ENCODE measurements at places on chromosomes 6 and 20.
A peak's percentile ranks its signal among the peaks of the same experiment; 100 is the strongest.

DNA sequence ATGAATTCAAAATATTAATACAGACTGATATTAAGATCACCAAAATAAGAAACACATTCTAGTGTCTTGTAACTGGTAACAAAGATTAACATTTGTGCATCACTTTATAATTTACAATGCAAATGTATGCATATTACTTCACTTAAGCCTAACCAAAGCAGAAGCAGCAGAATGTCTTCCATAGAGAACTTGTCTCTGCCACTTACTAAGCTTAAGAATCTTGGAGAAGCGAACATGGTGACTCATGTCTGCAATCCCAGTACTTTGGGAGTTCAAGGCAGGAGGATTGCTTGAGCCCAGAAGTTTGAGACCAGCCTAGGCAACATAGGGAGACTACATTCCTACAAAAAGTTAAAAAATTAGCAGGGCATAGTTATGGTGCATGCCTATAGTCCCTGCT lies 18.8 kb downstream of the AK9 start:
- peak; percentile 18 for DNase-seq

DNA sequence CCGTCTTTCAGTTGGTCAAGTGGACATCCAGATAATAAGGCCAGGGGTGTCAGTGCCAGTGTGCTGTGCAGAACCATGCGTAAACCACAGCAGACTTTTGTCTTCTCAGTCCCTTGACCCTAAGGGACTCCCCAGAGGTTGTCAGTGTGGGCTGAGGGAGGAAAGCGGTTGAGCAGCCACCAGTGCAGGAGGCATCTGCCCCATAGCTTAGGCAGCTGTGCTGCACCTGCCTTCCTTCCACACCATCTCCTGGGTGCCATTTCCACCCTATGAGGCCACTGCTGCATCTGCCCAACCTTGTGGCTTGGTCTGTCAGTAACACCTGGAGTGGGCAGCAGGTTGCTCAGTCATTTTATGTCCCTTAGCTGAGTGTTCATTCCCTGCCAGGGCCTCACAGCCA lies 26.0 kb downstream of the PRPF6 start:
- no peak for DNase-seq

GRCh38 chr20:54262671-54263070 lies 54.8 kb downstream of the PFDN4 start:
- no peak for DNase-seq

GRCh38 chr6:128511506-128511905 lies 8.9 kb downstream of the PTPRK start:
- DNase-seq: no peak

DNA sequence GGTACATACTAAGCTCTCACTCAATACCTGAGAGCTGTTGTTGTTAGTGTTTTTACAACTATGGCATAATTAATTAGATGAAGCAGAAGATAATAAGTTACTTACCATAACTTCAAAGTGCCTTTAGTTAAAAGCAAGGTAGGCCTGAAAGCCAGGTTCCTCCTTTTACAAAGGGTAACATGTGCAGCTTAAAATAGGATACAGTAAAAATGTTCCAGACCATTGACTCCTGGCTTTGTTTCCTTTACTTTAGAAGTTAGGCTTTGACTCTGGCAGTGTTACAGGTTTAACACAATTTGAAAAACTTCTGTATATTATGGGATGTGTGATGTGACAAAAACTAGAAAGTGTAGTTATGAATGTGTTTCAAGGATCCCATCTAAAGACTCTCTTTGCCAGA lies 522.5 kb downstream of the EPM2A start:
- no peak for DNase-seq

- DNase-seq: no peak
Observed at GRCh38 chr6:122078481-122078880, 321.0 kb upstream of the HSF2 start.

GRCh38 chr6:125537090-125537489 lies 212.3 kb upstream of the HEY2 start:
- DNase-seq: no peak

GRCh38 chr6:14953836-14954235 lies 292.0 kb upstream of the JARID2 start:
- DNase-seq: no peak

GRCh38 chr6:75431379-75431778 lies 62.2 kb downstream of the FILIP1 start:
- DNase-seq: peak; percentile 44

DNA sequence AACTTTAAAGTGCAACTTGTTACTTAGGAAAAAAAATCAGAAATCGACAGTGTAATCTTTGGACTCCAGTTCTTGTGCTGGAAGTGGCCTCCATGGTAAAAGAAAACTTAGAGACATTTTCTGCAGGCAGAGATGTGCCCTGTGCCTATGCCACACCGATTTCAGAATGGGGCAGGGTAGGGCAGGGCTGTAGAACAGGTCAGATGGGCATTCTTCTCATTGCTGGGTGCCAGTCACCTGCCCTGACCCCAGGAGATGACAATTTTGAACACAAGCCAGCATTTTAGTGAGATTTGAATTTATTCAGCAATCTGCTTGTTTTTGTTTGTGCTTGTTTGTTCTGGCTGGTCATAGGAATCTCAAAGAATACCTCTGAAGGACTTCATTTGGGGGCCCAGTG lies 63.3 kb downstream of the SASH1 start:
- DNase-seq: no peak

DNA sequence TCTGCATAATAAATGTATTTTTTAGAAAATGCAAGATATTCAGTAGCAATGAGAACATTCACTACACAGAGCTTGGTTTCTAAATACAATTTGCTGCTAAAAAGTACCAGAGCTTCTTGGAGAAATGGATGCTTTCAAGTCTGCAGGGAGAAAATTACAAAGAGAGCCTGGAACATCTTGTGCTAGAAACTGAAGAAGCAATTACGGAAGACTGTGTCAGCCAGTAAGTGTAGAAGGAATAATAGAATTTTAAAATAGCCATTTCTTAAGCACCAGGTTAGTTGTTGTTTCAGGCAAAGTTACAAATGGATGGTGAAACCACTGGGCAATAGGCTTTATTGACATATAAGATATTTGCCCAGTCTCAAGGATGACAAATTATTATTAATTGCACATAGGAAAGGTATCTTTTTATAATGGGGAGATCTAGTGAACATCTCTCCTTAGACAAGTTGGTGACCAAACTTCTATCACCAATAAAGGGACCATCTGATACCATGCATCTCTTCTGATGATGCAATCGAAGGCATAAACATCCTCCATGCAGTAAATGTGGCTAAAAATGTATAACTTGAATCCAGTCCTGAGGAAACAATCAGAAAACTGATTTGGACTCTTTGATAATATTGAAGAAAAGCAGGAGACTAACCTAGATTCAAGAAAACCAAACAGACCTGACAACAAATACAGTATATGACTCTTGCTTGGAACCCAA lies 81.7 kb downstream of the ARHGAP18 start:
- DNase-seq: no peak

DNA sequence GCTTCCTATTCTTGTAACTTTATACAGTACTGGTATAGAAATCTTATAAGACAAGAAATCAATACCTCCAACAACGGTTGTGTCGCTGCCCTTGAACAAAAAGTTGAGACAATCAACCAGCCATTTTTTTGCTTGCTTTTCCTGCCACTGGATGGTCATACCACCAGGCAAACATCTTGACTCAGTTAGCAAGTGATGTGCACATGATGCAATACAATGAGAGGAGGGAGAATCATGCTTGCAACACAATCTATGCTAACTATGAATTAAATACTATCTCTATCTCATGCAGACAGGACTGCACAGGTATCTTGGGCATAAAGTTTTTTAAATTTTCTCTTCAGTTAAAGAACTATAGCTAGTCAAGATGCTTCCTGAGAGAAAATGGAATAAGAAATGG lies 877.7 kb upstream of the CITED2 start:
- DNase-seq: peak; percentile 32

GRCh38 chr6:108078191-108078590 lies 3.6 kb upstream of the OSTM1 start:
- DNase-seq: no peak

GRCh38 chr6:45422503-45423110 lies 44.9 kb upstream of the SUPT3H start:
- DNase-seq: peak; percentile 63

DNA sequence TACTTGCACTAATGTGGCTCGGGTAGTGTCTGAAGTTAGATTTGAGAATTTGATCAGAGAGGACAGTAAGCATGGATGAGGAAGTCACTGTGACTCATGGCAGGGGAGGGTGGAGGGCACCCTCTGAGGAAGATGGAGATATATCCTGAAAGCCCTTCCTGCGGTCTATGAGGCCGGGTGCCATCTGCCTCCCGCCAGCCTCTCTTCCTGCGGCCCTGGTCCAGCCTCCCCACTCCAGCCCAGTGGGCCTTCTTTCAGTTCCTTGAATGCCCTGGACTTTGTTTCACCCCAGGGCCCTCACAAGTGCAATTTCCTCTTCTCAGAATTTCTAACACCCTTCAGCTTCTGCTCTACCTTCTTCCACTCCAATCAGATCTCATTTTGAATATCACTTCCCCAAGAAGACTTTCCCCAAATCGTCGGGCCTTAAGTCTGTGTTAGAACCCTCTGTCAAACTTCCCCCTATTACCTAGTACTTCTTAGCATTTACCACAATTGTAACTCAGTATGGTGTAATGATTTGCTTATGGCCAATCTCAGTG lies 20.2 kb upstream of the TNFAIP3 start:
- no peak for DNase-seq

- DNase-seq: peak; percentile 35
Observed at GRCh38 chr6:143337201-143337949, 113.1 kb downstream of the ADAT2 start.

DNA sequence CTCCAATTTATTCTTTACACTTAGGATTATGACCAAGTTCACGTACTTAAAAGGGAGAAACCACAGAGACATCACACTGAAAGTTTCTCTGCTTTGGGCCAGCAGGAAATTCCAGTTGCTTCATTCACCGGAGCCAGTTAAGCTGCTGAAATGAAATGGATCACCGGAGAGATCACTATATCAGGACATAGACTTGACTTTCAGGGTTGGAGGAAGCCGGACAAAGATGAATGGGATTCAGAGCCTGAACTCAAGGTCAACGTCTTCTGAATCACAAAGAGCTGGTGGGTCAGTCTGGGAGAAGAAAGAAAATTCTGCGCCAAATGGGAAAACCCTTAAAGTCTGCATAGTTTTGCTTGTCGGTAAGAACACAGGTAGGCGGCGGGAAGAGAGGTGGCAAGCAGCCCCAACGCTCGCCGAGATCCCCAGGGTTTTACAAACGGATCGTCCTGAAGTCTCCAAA lies 81.9 kb upstream of the CCDC28A start:
- peak; percentile 78 for DNase-seq

- peak; percentile 62 for DNase-seq
Observed at GRCh38 chr20:41482647-41483552, 116.3 kb upstream of the EMILIN3 start.

DNA sequence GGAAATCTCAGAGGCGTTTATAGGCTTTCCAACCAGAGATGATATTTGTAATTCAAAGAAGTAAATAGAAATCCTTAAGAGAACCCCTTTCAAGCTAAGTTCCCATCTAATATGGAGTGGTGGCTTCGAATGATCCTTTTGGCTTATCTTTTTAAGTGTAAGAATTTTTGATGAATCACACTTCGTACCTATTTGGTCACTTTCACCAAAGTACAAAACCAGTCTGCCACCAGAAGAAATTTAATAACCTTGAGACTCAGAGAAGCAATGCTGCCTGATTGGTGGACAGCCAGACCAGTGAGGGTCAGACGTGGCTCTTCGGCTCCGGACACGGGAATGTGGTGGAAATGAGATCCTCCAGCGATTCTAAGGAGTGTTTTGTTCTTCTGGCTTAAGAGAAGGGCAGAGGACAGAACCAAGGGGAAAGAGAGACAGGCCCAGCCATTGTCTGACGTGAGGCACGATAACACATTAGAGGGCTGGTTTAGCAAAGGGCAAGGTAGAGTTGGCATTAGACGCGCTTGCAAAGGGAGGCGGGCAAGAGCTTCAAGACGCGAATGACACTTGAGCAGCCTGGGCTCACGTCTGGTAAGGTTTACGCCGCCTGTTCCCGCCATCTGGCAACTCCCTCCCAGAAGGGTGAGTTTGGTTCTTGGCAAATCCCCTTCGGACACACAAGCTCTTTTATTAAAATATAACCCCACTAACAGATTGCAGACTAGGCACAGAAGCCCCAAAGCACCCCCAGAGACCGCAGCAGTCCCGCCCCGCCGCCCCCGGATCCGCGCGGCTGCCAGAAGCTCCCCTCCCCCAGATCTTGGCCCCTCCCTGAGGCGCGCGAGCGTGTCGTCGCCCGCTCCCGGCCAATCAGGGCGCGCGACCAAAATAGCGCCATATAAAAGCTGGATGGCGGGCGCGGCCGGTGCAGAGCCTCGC lies 50.0 kb upstream of the EZR start:
- DNase-seq: no peak

DNA sequence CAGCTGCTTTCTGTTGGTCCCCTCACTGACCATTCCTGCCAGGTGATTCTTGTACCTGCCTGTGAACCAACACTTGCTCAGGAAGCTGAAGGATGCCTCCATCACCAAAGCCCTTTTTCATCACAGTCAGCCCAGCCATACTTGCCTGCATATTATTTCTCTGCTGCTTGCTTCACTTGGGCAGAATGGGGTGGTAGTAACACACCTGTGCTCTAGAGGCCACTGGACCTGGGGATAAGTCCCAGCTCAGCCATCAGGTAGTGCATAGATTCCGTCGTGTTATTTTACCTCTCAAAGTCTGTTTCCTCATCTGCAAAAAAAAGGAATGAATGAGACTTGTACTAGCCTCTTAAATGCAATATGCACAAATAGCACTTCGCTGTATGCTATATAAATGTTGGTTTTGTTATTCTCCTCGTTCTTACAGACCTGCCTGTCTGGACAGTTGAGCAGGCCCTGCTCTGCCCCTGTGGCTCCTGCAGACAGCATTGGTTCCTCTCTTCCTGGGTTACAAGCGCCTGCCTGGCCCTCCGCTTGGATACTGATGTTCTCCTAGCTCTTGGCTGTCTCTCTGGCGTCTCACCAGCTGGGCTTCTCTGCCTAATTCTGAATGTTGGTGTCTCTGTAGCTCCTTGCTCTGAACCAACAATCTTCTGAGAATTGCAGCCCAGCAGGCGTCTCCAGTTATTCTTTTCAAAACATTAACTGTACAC lies 151.8 kb downstream of the UNC5CL start:
- DNase-seq: no peak

DNA sequence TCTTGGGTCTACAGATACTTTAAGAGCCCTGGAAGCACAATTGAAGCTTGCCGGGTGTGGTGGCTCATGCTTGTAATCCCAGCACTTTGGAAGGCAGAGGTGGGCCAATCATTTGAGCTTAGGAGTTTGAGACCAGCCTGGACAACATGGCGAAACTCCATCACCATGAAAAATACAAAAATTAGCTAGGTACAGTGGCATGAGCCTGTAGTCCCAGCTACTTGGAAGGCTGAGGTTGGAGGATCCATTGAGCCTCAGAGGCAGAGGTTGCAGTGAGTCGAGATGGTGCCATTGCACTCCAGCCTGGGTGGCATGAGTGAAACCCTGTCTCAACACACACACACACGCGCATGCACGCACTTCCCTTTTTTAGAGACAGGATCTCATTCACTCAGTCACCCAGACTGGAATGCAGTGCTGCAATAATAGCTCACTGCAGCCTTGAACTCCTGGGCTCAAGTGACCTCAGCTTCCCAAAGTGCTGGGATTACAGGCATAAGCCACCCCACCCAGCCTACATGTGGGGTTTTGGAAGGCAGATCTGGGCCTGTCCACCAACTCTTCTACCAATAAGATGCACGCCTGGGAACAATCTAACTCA lies 182.5 kb upstream of the JARID2 start:
- peak; percentile 19 for DNase-seq
